ENCODE measurements at places on chromosomes 12 and 14.

DNA sequence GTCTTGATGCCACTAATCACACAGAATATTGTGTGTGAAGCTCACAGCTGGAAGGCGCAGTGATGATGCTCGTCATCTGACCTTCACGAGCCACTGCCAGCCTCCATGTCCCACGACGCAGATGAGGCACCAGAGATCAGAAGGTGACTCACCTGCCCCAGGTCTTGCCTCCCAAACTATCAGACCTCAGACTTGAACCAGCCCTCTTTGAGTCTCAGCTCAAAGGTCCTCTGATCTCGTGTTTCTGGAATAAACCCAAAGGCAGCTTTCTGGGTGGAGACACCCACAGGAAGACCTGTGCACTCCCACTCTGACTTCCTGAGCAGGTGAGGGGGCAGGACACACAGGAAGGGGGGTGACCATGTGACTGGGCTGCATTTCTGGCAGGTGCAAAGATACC, 19.6 kb upstream of the CHGA start:
- DNase-seq, result no peak

DNA sequence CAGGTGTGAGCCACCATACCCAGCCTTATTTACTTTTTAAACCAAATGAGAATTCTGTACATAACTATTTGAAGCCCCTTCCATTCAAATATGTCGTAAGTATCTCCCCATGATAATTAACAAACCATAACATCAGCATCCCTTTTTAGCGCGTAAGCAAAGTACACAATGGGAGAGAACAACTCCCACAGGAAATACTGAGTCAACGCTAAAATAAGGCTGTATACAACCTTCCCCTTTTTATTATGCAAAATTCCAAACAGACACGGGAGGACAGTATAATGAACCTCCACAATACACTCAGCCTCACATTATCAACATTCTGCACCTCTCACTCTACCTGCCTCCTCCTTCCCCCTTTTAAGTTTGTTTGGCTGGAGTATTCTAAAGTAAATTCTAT, 73.5 kb downstream of the CCDC88C start:
- no peak for DNase-seq

- no peak for DNase-seq
Measured at GRCh38 chr12:109767456-109767855, 53.8 kb downstream of the FAM222A start.

GRCh38 chr12:89856431-89856830, 147.8 kb upstream of the ATP2B1 start:
- DNase-seq, result peak; percentile 75
